ENCODE measurements at places on chromosomes 5 and 9.

DNA sequence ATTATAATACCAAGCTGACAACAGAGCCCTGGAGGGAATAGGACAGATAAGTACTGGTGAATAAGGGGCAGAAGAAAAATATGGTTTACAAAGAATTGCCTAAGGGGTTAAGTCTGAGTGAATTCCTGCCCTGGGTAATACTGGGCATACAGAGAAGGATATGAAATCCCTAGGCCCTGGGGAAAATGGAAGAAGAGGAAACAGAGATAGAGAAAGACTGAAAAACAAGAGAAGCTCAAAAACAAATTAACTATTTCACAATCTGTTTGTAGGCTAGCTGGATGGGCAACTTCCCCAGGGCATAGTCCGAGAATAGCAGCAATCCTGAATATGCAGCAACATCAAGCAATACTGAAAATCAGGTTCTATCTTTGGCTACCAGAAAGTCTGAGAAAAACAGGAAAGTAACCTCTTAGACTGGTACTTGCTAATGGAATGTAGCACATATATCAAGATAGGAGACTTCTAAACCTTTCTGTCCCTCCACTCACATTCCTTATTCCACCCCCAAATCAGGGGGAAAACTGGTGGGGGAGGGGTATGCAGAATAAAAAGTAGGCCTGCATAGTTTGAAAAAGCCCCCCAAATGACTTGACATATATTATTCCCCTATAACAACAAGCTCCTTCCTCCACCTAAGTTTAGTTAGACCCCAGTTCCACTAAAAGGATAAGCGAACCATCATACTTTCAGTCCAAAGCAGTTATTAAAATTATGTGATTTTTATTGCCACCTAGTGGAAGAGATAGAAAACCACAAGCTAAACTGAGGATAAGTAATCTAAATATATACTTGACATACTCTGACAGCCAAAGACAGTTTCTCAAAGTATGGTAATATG lies 20.6 kb downstream of the SLC38A9 start:
- no peak for DNase-seq

GRCh38 chr9:87678650-87679355 lies 47.1 kb upstream of the CTSL start:
- no peak for DNase-seq

DNA sequence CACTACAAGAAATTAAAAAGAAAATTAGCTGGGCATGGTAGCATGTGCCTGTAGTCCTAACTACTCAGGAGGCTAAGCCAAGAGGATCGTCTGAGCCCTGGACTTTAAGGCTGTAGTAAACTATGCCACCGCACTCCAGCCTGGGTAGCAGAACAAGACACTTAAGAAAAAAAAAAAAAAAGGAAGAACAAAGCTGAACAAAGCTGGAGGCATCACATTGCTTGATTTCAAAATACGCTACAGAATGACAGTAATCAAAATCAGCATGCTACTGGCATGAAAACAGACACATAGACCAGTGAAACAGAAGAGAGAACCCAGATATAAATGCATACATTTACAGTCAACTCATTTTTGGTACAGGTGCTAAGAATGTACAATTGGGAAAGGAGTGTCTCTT lies 14.5 kb upstream of the OTULIN start:
- no peak for DNase-seq

- DNase-seq: no peak
Observed at GRCh38 chr5:21663082-21663481, 1190.1 kb downstream of the CDH12 start.

DNA sequence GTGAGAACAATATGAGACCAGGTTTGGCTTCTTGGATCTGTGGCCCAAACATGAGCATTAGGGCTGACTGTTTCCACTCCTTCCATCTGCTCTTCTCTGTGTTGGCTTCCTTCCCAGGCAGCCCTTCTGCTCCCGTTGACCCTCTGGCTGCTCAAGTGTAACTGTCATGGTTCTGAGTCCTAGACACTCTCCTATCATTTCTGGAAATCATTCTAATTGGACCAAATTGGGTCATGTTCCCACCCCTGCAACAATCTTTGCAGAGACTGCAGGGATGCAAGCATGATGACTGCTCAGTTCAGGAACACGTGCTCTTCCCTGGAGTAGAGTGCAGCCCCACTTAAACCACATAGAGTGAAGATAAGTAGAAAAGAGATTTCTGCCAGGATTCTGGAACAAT lies 741.4 kb downstream of the TAF11L14 start:
- no peak for DNase-seq

GRCh38 chr5:40165789-40166728 lies 513.7 kb upstream of the PTGER4 start:
- no peak for DNase-seq

- no peak for DNase-seq
Observed at GRCh38 chr5:132260714-132261551, 3.4 kb downstream of the PDLIM4 start.

DNA sequence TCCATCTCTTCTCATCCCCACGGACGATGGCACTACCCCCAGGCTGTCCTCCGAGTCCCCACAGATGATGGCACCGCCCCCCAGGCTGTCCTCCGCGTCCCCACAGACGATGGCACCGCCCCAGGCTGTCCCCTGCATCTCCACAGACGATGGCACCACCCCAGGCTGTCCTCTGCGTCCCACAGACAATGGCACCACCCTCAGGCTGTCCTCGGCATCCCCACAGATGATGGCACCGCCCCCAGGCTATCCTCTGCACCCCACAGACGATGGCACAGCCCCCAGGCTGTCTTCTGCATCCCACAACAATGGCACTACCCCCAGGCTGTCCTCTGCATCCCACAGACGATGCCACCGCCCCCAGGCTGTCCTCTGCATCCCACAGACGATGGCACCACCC lies 57.4 kb upstream of the PTCH1 start:
- no peak for DNase-seq

DNA sequence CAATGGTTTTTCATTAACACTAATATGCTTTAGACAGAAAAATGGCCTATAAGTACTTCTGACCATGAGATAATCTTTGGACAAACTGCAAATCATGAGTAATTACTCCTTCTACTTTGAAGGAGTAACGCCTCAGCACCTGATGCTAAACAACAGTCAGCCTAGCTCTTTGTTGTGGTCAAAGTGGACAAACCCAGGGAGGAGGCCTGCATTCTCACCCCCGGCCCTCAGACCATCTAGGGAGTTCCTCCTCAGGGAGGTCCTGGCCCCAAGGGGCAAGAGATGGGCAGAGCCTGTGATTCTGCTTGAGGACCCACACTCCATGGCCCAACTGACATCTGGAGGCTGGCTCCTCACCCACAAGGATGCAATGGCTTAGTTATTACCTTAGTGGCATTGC lies 48.2 kb upstream of the ANGPTL2 start:
- no peak for DNase-seq

- no peak for DNase-seq
Observed at GRCh38 chr5:6178846-6179532, 199.4 kb downstream of the MED10 start.

DNA sequence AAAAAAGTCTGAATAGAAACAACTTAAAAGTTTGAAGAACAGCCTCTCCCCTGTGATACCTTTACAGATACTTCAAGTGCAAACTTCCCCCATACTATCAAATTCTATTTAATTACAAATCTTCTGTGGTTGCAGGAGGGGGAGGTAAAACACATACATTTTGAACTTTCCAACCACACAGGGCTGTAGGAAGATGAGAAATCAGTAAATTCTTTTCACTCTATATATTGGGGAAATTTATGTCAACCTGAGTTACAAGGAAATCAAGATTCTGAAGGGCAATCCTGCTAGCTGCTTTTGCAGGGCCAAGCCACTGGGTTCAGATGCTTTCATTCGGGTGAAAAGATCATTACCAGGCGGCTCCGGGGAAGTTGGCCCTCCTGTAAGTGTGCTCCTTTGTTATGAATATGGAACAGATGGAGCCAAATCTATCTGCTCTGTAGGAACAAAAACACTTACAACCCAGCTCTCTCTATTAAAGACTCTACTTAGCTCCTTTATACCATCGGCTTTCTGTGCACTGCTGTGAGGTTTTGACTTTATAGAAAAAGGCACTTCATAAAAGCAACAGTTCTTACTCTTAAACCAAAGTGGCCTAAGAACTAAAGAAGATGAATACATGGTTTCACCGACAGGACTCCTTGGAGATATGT lies 269.1 kb downstream of the EFNA5 start:
- DNase-seq: no peak

GRCh38 chr5:37740331-37741066 lies 99.3 kb downstream of the GDNF start:
- DNase-seq: no peak

- DNase-seq: no peak
Observed at GRCh38 chr5:75202935-75203334, 33.7 kb downstream of the ANKRD31 start.

DNA sequence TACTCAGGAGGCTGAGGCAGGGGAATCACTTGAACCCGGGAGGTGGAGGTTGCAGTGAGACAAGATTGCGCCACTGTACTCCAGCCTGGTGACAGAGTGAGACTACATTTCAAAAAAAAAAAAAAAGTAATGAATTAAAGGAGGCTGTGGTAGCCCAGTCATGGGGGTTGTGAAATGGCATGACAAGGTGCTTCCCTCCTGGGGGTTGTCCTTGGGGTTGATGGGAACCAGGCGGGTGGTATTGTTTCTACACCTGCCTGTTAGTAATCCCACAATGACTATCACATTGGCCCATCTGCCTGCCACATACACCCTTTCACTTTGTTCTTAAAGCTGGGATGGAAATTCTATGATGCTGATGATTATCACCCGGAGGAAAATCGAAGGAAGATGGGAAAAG lies 5.6 kb downstream of the IDNK start:
- DNase-seq: no peak

DNA sequence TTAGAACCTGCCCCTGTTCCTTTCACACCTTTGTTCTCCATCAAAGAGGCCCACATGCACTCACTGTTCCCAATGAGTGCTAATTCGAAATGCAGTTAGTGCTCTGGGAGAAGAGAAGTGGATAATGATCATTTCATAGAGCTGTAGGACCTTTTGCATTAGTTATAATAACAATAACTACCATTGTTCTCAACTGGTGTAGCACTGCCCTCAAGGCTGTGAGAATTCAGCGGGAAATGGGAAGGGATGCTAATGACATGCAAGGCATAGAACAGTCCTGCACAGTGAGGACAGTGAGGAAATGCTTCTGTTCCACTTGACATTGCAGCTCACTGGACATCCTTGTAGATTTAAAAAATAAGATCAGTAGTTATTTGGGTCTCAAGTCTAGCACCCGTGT lies 187.4 kb downstream of the FBXL7 start:
- no peak for DNase-seq

DNA sequence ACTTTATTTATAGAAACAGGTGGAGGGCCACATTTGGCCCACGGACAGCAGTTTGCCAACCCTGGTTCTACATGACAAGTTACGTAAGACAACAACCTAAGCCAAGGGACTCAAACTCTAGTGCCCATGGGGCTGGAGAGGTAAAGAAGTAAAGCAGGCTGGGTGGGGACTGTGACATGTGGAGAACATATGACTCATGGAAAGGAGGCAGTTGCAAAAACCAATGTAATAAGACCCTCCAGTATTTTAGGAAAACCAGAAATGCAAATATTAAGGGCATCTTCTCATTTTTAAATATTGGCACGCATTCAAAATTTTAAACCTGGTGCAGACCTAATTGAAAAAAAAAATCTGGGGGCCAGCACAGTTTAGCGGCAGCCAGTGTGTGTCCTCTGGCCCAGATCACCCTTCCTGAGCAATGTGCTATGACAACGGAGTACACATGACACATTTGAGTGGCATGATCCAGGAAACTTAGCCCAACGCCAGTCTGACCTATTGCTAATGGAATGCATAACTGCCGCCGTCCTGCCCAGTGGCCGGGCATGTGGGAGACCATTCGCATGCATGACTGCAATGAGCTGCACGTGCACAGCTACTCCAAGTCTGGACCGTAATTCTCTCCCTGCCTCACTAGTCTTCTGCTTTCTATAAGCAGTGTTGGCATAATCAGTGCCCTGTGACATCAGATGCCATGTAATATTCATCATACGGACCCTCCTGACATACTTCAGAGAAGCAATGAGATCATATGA lies 97.2 kb downstream of the SH3TC2 start:
- DNase-seq: no peak

- no peak for DNase-seq
Observed at GRCh38 chr5:149745212-149745942, 15.3 kb downstream of the PPARGC1B start.

GRCh38 chr9:105994970-105995369 lies 300.6 kb downstream of the TMEM38B start:
- no peak for DNase-seq

DNA sequence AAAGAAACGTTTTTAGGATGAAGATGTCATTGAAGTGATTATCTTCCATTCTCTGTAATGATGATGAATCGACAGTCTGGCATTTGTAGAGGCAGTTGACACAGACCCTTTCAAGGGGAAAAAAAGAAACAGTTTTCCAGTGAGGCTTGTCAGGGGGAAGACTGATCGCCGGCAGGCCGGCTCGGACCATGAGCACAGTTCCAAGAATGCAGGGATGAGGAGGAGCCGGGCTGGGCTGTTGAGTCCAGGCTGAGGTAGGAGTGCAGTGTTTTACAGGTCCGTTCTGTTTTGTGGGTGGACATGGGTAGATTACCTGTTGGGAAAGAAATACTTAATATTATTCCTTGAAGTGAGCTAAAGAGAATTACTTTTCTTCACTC lies 194.6 kb downstream of the AOPEP start:
- no peak for DNase-seq

- DNase-seq: no peak
Observed at GRCh38 chr9:119436261-119436660, 67.0 kb upstream of the BRINP1 start.

- DNase-seq: no peak
Observed at GRCh38 chr9:121393318-121393717, 23.3 kb upstream of the STOM start.

Measured in activated CD4-positive, alpha-beta T cell treated with anti-CD3 and anti-CD28 coated beads for 1 hour (primary cell).